Stimulated activated CD8-positive, alpha-beta memory T cell treated with anti-CD3 and anti-CD28 coated beads, Interleukin-2, amount 100 ng/mL, for 1 hour (primary cell): ENCODE measurements at places on chromosomes 5 and 9.

DNA sequence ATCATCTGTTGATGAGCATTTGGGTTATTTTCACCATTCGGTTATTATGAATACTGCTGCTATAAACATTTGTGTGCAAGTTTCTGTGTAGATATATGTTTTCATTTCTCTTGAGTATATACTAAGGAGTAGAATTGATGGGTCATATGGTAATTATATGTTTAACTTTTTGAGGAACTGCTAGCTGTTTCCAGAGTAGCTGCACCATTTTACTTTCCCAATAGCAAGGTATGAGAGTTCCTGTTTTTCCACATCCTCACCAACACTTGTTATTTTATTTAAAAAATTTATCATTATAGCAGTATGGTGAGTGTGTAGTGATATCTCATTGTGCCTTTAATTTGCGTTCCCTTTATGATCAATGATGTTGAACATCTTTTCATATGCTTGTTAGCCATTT, 29.2 kb downstream of the CD14 start:
- DNase-seq = no peak

- no peak for DNase-seq
These were observed 154.0 kb downstream of the OLFM1 start for GRCh38 chr9:135241381-135242048.

DNA sequence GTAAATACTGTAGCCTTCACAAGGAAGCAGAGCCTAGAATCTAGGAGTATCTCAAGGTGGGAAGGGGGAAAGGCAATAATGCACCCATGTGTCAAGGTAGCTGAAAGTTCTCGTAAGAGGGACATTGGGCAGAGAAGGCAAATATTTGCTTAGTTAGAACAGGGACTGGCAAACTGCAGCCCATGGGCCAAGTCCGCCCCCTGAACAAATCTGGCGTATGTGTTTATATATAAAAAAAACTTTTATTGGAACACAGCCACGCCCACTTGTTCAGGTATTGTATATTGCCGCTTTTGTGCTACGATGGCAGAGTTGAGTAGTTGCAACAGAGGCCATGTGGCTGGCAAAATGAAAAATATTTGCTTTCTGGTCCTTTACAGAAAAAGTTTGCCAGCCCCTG, 16.1 kb downstream of the KCNN2 start:
- no peak for DNase-seq

- no peak for DNase-seq
These were observed 29.3 kb downstream of the RCL1 start for GRCh38 chr9:4822057-4822456.

- DNase-seq = no peak
These were observed 49.9 kb downstream of the C9orf152 start for GRCh38 chr9:110157823-110158664.

DNA sequence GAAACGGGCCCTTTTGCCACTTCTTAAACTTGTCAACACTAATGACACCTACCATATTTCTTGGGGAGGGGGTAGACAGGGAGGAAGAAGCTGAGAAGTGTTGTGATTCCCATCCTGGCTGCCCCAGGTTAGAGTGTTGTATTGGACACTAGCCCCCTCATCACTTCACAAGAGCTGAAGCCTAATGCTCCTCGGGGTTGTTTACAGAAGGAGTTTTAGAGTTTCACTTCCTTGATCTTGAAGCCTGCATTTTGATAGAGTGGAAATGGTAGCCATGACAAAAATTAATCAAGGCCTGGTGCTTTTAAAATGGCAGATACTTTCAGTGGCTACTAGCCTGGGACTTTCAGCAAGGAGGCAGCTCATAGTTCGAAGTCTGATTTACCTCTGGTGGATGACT, 11.0 kb upstream of the FAM120AOS start:
- DNase-seq = no peak

DNA sequence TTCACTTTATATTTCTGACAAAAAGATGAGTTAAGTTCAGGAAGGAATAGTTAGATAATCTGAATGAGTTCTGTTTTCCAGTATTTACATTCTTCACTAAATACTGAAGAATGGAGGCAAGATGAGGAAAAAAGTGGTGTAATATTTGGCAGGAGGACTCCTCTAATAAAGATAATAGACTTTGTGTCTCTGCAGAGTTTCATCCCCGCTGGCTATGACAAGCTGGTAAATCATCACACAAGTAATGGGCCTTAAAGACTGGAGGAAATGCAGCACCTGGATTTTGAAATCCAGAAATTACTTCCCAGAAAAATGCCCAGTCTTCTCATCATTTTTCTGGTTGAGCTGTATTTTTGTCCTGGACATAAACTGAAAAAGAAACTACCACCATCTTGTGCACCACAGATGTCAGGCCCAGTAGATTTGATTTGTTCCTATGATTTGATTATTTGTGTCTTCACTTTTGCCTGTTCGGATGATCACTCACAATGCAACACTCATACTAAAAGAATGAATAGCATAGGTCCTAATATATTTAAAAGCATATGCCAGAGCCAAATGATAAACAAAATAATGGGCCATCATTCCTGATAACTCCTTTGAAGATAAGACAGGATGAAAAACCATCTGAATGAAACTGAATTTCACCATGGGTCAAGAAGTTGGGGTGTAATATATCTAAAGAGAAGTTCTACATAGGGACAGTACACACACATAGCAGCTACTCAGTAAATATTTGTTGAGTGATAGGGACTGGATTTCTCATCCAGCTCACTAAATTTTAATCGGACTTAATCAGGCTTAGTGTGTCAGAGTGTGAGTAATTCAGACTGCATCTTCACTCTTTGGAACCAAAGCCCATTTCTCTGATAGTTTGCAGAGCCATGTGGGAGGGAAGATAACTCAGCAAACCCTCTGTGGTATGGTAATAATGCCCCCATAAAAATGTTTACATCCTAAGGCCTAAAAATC, 200.5 kb downstream of the HINT1 start:
- no peak for DNase-seq

DNA sequence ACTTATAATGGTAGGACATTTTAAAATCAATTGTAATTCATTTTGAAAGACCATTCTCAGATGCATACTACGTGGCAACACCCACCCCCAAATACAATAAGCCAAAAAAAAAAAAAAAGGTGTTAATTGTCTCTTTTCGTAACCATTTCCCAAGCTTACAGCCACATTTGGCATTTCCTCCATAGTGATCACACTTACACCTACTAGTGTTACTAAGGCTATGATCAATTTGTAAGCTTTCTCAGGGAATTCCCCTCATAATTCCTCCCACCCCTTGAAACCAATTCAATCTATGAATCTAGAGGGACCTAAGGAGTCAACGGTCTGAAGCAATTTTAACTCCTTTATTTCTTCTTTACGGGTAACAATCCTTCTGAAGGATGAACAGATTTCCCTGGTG, 40.1 kb downstream of the NR2F1 start:
- no peak for DNase-seq

GRCh38 chr9:68825762-68826472, 120.9 kb downstream of the PIP5K1B start:
- DNase-seq = no peak

DNA sequence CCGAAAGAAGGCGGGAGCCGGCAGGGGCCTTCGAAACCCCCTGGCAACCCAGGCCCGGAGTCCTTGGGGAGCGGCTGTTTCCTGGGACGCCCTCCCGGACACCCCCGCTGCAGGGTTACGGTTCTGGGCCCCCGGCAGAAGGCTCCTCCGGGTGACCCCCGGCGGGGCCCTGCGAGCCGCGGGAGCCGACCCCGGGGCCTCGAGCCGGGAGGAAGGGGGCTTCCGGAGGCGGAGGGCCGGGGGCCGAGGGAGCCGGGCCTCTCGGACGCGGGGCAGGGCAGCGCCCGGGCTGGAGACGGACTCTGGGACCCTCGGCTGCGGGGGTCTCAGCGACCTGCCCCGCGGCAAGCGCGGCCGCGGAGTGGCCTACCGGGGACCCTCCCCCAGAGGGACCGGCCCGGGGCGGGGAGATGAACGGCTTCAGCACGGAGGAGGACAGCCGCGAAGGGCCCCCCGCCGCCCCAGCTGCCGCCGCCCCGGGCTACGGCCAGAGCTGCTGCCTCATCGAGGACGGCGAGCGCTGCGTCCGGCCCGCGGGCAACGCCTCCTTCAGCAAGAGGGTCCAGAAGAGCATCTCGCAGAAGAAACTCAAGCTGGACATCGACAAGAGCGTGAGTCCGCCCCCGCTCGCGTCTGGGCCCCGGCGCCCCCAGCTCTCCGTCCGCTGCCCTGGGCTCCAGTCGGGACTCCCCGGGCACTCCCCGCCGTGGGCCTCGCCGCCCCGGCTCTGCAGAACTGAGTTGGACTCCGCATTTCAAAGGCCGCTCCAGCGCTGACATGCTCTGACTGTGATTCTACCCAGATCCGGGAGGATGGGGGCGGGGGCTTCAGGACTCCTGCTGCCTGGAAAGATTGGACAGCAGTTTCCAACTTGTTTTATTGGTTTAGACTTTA, 645 bp downstream of the SAP30L start:
- DNase-seq = no peak

DNA sequence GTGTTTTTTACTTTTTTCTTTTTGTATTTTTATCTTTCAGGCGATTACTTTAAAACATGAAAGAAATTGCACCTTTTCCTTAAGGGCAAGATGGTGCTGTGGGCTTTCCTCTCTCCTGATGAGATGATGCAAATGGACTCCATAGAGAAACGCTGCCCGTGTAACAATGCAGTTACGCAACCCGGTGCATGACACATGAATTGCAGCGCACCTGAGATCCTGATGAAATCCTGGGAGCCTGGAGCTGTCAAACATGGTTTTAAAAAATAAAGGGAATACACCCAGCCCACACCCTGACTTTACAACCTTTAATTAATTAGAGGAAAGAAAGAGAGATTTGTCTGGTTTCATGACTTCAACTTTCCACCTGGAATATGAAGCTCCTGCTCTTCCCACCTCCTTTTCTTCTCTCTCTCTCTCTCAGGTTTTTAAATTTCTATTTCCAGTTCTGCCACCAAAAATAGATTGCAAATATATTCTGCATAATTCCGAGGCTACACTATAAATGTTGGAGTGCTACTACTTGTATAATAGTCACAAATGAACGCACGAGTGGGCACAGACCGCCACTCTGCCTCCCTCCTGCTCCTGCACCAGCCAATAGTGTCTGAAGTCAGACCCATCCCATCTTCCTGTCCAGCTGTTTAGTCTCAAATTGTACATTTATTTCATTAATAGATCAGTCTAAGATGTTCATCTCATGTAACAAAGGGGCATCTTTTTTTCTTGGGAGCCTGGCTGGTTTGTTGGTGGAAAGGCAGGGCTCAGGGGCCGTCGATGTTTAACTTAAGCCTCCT, 179.1 kb downstream of the AUH start:
- DNase-seq = no peak

- no peak for DNase-seq
These were observed 7.8 kb upstream of the MRNIP start for GRCh38 chr5:179866241-179867078.

- DNase-seq = no peak
These were observed 501.7 kb downstream of the ARHGEF28 start for GRCh38 chr5:74127381-74128320.

DNA sequence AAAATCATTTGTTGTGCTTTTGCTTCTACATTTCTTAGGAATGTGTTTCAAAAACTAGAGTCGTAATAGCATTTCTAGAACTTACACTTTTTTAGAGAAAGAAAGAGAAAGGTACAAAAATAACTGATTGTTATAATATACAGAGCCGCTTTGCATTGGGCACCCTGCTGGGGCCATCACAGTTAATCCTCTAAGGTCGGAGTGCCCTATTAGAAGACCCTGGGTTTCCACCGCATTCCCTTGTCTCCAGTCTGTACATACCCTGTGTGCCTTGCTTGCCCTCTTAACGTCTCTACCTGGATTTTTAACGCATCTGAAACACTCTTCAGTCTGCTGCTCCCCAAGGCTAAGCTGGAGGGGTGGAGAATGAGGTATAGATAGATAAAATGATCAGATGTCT, 1.3 kb downstream of the MARVELD2 start:
- no peak for DNase-seq

- DNase-seq = no peak
These were observed 81.5 kb downstream of the NRG2 start for GRCh38 chr5:139961435-139962157.

DNA sequence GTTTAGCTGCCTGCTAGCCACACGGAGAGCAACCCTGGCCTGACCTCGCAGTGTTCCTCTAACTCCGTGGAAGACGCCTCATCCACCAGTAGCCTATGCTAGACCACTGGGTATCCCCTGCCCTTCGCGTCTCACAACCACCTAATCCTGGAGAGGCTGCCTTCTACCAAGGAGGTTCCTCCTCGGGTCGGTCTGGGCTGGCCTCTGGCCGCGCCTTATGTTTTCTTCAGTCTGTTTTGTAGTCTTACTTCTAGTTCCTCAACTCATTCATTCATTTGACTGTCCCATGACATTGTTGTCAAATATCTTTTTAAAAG, 1.6 kb upstream of the TPM2 start:
- no peak for DNase-seq

DNA sequence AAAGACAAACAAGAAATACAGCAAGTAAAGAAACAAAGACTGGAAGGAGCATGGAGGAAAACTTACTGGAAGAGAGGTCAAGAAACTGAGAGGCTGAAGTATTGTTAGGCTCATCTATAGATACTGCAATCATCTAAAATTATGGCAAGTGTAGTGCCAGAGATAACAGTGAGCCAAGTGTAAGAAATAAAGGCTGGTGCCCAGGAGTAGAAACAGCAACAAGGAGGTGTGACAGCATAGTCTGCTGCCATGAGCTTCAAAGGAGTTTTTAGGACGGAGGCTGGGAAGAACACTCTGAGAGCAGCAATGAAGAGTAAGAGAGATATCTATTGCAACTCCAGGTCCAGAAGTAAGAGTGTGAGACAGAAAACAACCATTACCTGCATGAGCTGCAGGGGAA, 60.5 kb downstream of the MEGF9 start:
- no peak for DNase-seq

- DNase-seq = no peak
These were observed 60.5 kb downstream of the BAAT start for GRCh38 chr9:101324245-101324804.

DNA sequence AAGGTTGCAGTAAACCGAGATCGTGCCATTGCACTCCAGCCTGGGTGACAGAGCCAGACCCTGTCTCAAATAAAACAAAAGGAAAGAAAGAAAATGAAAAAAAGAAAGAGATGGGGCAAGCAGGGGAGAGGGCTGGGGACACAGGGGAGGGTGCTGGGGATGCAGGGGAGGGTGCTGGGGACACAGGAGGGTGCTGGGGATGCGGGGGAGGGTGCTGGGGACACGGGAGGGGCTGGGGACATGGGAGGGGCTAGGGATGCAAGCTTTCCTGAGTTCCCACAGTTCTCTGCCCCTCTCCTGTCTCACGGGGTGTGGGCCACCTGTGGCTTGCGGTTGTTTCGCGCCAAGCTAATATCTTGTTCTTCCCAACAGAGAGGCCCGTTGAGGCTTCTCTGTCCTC, 7.2 kb downstream of the PDCD6 start:
- no peak for DNase-seq

- DNase-seq = no peak
These were observed 167.6 kb upstream of the OTULINL start for GRCh38 chr5:14414007-14414406.
